ENCODE measurements at places on chromosomes 16 and 17. TPM values are rescaled to one million over a fixed set of nuclear protein-coding genes. Genes with fewer than 3 reads are reported as not detected.

Gene MAF
- total RNA-seq, result 18.7 TPM

Gene HEATR3
- total RNA-seq, result 24.9 TPM

Gene PGS1
- total RNA-seq, result 52.5 TPM

Gene ABCC6
- total RNA-seq, result 4.8 TPM

Gene NATD1
- total RNA-seq, result 22.3 TPM

Gene KRT15
- 0.09 TPM for total RNA-seq

Gene TBC1D3E
- 4.9 TPM for total RNA-seq

Gene UBE2O
- total RNA-seq, result 62.6 TPM

Gene CAVIN1
- total RNA-seq, result 47.7 TPM

Gene GHDC
- 7.3 TPM for total RNA-seq

Gene GPRC5B
- 15.5 TPM for total RNA-seq

Gene ST6GALNAC1
- not detected for total RNA-seq

Gene C1QL1
- 24.6 TPM for total RNA-seq

Gene NUDT21
- total RNA-seq, result 79.9 TPM

Gene CACNA1G
- total RNA-seq, result 29.7 TPM

Gene CCL17
- not detected for total RNA-seq

Gene C17orf50
- 0.74 TPM for total RNA-seq

Gene ZNF423
- total RNA-seq, result 14.5 TPM
